ENCODE measurements at places on chromosomes 16 and 17.

DNA sequence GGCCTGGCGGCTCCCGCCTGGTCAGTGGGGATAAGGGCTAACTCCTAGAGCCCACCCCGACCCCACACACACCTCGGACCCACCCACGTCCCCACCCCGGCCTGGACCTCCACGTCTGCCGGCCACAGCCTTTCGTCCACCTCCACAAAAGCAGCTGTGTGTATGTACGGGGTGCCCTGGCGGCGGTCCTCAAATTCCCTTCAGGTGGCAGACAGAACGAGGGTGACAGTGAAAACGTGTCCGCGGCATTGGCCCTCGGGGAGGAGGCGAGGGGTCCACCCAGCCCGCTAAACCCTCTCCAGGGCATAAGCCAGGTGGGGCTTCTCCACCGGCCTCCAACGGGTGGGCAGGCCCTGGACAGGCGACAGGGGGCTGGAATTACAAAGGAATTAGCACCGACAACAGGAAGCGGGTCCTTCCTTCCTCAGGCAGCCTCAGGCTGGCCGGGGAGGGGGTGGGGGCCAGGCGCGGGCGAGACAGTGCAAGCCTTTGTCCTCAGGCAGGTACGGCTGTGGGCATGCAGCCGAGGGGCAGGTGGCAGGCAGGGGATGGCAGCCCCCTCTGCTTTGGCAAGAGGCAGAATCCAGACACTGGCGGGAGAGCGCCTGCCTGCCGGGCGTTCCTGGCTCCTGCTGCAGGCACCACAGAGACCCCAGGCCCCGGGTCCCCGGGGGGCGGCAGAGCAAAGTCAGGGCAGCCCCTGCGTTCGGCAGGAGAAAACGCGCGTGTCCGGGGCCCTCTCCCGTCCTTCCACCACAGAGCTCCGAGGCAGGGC, 12.3 kb upstream of the PITPNA start:
- no peak for DNase-seq

DNA sequence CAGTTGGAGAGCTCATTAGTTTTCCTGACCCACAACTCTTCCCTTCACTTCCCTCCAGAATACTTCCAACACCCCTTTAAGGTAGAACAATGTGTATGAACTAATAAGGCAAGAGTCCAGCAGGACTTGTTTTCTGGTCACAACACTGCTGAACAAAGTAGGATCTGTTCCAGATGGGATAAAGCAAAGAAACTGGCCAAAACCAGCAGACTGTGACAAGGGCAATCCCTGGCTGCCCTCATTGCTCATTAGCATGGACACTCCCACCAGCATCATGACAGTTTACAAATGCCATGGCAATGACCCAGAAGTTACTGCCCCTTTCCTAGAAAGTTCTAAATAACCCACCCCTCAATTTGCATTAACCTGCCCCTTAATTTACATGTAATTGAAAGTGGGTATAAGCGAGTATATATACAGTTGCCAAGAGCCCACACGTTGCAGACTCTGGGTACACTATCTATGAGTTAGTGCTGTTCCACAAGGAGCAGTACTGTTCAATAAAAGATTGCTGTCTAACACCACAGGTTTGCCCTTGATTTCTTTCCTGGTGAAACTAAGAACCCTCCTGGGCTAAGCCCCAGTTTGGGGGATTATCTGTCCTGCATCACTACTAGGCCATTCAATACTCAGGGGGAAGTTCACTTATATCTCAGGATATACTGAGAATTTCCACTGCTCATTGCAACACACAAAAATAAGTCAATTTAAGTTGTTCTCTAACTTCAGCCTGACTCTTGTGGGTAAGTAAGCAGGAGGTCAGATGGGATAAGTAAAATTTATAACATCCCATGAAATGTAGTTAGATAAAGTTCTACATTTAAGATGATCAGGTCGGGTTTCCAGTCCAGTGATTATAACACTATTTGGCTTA, 82.3 kb downstream of the SSH2 start:
- DNase-seq: no peak

- no peak for DNase-seq
These were observed 9.9 kb downstream of the SSTR5 start for GRCh38 chr16:1082266-1082951.

DNA sequence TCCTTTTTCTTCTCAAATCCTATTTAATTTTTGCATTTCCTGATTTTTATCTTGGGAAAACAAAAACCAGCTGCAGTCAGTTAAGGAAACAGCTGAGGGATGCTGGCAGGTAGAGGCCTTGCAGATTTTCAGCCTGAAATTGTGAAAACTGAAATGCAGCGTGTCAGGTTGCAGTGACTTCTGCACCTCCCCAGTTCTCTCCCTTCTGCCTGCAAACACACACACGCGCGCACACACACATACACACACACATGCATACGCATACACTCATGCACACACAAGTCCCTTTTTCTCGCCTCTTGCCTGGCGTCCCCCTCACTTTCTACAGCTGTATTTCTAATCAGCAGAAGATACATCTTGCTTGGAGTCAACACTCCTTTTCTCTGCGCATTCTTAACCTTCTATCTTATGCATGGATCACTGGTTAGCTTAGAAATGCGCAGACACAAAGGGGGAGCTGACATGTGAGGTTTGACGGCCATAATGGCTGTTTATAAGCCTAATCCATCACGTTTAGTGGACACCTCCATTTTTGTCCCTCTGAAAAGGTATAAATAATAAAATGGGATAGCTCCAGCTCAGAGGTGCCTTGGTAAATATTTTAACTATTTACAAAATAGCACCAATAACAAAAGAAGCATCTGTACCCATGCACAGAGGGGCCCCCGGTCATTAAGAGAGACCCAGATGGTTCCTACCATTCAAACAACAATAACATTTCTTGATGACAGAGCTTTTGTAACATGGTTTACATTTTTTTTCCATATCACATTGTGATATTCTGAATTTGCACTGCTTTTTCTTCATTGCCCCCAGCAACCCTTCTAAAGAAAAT, 392.1 kb upstream of the SALL1 start:
- DNase-seq: no peak

GRCh38 chr17:48439110-48439850, 9.3 kb upstream of the SKAP1 start:
- no peak for DNase-seq

DNA sequence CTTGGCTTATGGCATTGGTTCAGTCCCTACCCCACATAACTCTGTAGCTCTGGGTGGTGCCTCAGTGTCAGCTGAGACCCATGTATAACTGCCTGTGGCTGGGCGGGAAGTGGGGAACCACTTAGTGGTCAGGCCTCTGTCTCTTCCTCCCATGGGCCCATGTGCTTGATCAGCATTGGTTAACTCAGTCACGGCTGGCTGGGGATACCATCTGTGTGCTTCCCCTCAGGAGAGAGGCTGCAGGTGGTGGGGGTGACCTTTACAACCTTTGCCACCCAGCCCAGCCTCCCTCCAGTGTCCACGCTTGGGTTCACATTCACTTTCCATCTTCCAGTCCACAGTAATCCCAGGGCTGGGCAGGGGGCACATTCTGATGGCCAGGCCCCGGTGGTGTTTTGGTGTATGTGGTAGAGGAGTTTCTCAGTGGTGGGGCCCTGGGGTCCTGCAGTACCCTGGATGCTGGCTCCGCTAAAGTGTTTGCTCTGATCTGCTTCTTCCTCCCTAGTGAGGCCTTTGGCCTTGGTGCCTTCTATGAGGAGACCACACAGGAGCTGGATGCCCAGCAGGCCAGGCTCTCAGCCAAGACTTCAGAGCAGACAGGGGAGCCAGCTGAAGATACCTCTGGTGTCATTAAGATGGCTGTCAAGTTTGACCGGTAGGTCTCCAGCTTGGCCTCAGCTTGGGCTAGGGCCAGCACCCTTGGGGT, 10.2 kb upstream of the NFATC3 start:
- DNase-seq: no peak

DNA sequence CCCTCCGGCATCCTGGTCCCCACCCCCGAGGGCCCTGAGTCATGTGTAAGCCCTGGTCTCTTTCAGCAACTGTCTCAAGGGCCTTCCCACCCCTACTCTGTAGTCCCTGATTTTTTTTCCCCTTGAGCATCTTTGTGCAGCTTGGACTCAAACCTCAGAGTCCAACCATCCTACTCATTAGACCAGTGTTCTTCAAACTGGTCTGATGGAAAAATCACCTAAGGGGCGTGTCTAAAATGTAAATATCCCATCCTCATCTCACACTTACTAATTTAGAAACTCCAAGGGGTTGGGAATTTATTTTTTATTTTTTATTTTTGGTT, 624 bp downstream of the G6PC3 start:
- DNase-seq: no peak

DNA sequence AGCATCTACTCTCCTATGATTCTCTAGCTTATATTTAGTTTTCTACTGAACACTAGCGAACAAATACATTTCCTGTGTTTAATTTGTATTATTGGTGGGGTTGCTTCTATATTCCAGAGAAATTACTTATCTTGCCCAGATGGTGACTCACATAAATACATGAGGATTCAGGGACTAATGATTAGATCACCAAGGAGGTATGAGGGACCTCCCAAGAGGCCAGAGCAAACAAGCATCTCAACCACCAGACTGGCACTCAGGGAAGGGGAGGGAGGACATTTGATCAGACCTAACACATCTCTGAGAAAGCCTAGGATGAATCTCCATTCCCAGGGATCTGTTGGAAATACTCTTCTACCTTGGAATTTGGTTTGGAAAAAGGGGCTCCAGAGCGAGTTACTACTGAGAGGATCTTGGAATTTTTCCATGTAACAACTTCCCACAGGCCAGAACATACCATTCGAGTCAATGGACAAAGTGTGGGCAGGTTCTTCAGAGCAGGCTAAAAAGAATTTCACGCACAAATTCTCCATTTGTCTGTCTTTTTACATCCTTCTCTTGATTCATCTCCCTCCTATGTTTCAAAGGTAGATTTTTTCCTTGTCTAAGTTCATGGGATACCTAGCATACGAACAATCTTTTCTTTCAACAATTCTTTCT, 262.6 kb upstream of the MYOCD start:
- peak; percentile 42 for DNase-seq

DNA sequence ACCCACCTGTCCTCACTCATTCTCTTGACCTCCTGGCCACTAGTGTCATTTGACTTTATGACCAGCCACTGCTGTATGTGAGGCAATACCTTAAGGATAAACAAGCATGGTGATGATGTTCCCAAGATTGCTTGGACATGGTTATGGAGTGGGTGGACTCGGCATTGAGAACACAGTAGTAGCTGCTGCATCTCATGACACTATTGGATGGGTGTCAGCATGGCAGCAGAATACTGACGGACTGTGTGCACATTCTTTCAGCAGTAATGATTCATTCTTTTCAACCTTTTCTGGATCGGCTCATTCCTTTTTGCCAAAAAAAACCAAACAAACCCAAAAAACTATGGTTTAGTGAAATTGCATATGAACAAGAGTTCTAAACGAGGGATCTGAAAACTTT, 13.5 kb downstream of the SPECC1 start:
- no peak for DNase-seq

- no peak for DNase-seq
These were observed 18.7 kb downstream of the SNX20 start for GRCh38 chr16:50662306-50662940.

DNA sequence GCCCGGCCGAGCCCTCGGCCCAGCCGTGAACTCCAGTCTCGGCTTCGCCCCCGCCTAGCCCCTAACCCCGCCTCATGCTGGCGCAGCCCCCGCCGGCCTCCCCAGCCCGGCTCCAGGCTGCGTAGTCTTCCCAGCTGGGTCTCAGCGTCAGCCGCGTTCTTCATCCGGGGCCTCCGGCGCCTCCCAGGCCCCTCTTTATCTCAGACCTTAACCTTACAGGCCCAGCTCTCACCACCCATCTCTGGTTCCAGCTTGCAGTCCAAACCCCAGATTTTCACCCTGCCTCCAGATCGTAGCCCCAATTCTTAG, at the start of gene PROCA1:
TSS of gene PROCA1 (minus strand) at position 166 of the 309 bp plus-strand sequence. CDS start 228 bp downstream, outside the sequence.
- DNase-seq: no peak

GRCh38 chr17:8002721-8003593, 542 bp downstream of the GUCY2D start:
- no peak for DNase-seq

DNA sequence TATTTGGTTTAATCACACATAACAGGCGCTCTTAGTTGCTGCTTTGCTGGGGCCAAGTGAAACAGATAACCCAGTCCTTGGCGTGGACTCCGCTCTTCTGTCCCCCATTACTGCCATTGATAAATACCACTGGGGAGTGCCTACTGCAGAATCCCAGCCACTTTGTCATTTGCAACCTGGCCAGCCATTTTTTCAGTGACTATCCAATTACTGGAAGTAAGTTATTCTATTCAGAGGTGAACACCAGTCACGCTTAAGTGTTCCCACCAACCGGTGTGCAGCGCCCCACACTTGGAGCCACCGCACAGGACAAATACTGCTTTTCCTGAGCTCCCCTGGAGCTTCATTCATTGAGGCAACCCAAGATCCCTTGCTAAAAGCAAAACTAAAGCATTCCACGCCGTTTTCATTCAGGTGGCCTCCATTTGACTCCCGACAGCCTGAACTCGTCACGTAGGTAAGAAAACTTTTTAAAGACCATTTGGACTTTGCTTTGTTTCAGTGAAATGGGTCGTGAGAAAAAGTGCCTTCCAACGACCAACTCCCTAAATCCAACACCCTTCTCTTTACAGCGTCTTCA, 1.8 kb downstream of the USP7 start:
- no peak for DNase-seq

DNA sequence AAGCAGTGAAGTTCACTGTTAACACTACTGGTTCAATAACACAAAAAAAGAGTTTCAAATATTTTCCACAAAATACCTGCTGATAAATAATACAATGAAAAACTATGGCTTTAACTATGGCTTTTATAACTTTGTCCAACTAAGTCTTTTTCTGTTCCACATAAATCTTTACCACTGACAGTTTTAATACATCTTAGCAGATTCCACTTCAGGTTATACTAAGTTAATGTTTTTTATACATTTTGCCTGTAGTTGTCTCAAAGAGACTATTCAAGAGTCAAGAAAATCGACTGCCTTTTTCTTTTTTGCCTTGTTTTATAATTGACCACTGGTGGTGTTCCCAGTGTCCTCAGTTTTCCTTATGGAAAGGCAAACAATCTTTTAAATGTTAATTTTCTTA, 379.7 kb upstream of the PMFBP1 start:
- no peak for DNase-seq

DNA sequence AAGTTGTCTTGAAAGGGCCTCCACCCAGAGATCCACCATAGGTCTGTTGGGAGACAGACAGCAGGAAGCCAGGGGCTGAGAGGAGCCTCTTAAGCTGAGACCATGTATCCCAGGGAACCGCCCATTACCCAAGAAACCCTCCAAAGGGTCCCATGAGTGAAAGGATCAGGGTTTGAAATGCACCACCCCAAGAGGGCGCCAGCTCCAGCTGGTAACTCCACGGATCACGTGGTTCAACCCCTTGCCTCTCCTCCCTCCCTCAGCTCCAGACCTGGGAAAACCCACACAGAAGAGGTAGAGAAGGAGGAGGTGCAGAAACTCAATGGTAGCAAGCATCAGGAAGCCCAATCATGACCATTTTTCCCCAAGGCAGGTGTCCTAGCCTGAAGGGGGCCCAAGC, 148.7 kb downstream of the AIPL1 start:
- DNase-seq: no peak

- no peak for DNase-seq
These were observed at the start of gene ULK2 for GRCh38 chr17:19867329-19868078. ULK2 (minus strand) TSS chr17:19867936; CDS start chr17:19867417, 519 bp downstream.

Data from vagina (tissue), 2 donors.